Colonic mucosa (tissue), 4 donors: ENCODE measurements at places on chromosomes 16 and 17. TPM values are rescaled to one million over a fixed set of nuclear protein-coding genes. Genes with fewer than 3 reads are reported as not detected.

Gene EXOC7
- total RNA-seq: 88.0 TPM

Gene NT5M
- 1.3 TPM for total RNA-seq

Gene AKTIP
- 27.1 TPM for total RNA-seq

Gene CDRT15
- not detected for total RNA-seq

Gene IGSF6
- total RNA-seq: 4.7 TPM

Gene TEKT3
- not detected for total RNA-seq
